Omental fat pad (tissue), 4 donors: ENCODE measurements at places on chromosomes 6 and 20. TPM values are rescaled to one million over a fixed set of nuclear protein-coding genes. Genes with fewer than 3 reads are reported as not detected.

DNA sequence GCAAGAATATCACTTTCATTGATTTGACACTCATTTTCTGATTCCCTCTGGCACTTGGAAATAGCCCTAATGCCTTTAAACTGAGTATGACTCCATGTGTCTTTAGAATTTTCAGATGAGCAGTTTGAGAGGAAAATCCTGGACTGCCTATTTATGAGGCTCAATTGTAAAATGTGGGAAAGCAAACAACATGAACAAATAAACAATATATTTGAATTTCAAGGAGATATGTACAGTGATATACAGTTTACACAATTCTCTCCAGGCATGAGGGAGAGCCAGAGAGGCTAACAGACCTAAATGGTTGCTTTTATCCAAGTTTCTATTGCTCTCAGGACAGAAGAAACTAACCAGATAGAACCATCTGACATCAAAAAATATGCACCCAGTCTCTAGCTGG, 748.2 kb upstream of the NRSN1 start:
- DNase-seq = no peak

- DNase-seq = no peak
These were observed 53.5 kb downstream of the RCAN2 start for GRCh38 chr6:46437671-46438221.

DNA sequence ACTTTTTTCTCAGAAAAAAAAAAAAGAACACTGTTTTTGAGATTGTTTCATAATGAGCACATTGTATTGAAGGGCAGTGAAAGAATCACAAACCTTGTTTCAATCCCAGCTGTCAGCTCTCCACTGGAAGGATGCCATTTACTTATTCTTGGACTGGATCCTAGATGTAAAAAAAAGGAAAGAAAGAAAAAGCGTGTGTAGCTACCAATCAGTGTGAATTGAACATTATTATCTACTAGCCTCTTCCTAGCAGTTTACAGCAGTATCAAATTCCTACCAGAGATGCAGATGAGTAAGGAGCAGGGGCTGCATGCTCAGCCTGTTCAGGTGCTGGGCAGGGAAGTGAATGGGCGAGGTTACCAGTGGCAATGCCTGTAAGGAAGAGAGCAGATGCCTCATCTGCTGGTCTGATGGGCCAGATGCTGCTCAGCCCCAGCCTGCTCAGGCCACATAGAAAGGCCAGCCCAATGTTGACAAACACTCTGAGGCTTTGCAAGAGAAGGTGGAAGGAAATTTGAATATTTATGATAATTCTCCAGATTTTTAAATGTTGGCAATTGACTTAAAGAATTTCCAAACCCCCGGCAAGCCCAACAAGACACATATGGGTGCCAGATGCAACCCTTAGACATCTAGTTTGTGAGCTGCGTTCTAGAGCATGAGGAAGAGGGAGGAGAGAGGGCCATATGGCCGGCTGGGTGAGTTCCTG, 189.5 kb downstream of the IBTK start:
- DNase-seq = no peak

GRCh38 chr6:1916334-1917070, 306.8 kb downstream of the FOXC1 start:
- no peak for DNase-seq

DNA sequence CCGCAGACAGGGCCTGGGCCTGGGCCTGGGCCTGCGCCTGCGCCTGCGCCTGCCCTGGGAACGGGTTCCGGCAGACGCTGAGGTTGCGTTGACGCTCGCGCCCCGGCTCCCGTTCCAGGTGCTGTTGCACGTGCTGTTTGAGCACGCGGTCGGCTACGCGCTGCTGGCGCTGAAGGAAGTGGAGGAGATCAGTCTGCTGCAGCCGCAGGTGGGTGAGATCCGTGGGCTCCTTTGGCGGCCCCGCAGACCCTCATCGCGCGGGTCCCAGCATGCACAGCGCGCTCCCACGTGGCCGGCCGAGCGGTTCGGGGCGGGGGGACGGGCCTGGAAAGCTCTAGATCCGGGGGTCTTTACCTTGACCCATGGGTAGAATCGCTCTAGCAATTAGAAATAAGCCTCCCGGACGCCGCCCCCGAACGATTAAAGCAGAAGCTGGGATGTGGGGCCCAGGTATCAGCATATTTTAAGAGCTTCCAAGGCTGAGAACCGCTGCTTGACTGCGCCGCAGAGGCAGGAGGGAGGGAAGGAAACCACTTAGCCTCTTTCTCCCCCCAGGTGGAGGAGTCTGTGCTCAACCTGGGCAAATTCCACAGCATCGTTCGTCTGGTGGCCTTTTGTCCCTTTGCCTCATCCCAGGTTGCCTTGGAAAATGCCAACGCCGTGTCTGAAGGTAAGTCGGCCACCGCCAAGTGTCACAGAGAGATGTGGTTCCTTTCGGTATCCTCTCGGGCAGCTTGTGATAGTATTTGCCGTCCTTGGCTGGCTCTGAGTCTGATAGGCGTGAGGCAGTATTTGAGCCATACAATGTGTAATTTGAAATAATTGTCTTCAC, 508 bp downstream of the NOP56 start:
- DNase-seq = no peak

- DNase-seq = no peak
These were observed 84.2 kb downstream of the PREP start for GRCh38 chr6:105318660-105319059.

HLA-DQA2 gene
- not detected for total RNA-seq

AIF1 gene
- total RNA-seq = 57.3 TPM

DNA sequence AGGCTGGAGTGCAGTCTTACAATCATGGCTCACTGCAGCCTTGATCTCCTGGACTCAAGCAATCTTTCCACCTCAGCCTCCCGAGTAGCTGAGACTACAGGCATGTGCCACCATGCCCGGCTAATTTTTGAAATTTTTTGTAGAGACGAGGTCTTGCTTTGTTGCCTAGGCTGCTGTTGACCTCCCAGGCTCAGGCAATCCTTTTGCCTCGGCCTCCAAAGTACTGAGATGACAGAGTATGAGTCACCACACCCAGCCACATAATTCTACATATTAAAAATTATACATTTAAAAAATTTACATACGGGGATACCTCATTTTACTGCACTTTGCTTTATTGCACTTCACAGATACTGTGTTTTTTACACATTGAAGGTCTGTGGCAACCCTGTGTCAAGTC, 115.1 kb downstream of the MAN1A1 start:
- DNase-seq = no peak

DNA sequence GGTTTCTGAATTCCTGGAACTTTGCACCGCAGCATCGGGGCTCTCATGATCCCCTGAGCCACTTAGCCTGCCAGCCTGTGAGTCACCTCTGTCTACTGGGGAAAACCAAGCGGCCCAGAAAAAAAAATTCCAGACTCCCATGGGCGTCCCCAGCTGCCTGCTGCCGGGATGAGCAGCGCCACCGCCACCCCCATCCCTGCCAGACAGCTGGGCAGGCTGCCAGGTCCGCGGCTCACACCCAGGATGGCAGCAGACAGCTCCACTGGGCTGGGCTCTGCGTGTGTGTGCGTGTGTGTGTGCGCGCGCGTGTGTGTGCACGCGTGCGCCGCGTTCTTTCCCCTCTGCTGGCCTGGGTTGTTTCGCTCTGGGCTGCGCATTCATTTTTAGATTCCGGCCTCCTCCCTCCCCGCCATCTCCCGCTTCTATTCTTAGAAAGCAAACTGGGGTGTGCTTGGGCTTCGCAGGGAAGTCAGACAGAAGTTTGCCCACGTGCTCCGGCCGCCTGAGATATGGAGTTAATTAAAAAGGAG, 38.9 kb upstream of the PMEPA1 start:
- peak; percentile 84 for DNase-seq

CRISP3 gene
- total RNA-seq = not detected

LY6G6F gene
- not detected for total RNA-seq

GRCh38 chr6:23879816-23880215, 246.2 kb upstream of the NRSN1 start:
- DNase-seq = no peak

- no peak for DNase-seq
These were observed 183.3 kb downstream of the ARID1B start for GRCh38 chr6:156960525-156960924.

- no peak for DNase-seq
These were observed 1.5 kb downstream of the TAF4 start for GRCh38 chr20:62063981-62064769.

HLA-DPB1 gene
- 100 TPM for total RNA-seq

PDE10A gene
- total RNA-seq = 9.1 TPM

CCND3 gene
- 186 TPM for total RNA-seq

TRIM40 gene
- total RNA-seq = not detected

ADAM33 gene
- 27.3 TPM for total RNA-seq

DDR1 gene
- 39.1 TPM for total RNA-seq

GRCh38 chr20:17807651-17808050, 107.9 kb downstream of the BANF2 start:
- no peak for DNase-seq

DNA sequence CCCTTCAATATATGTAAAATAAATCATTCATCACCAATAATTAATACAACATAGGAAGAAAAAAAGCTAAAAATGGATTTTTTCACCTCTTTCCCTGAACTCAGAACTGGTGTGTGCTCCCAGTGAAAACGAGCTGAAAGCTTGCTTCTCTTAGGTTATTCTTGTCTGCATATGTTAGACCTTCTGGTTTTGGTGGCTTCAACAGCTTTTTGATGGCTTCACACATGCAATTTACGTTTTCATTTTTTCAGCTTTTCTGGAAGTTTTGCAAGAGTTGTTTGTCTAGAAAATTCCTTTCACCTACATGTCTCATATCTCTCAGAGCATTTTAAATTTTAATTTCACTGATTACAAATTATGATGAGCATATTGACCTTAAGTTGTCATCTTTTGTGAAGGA, 86.9 kb upstream of the PTCHD4 start:
- no peak for DNase-seq

GRCh38 chr6:133460101-133460500, 218.9 kb downstream of the EYA4 start:
- no peak for DNase-seq

- DNase-seq = no peak
These were observed 35.1 kb upstream of the FAM83C start for GRCh38 chr20:35327074-35327976.

FKBP1A gene
- 275 TPM for total RNA-seq

- no peak for DNase-seq
These were observed 44.1 kb downstream of the PREX1 start for GRCh38 chr20:48783533-48784272.

HMGCLL1 gene
- 0.82 TPM for total RNA-seq

GRCh38 chr20:34824806-34825529, 483 bp downstream of the NCOA6 start:
- no peak for DNase-seq

DNA sequence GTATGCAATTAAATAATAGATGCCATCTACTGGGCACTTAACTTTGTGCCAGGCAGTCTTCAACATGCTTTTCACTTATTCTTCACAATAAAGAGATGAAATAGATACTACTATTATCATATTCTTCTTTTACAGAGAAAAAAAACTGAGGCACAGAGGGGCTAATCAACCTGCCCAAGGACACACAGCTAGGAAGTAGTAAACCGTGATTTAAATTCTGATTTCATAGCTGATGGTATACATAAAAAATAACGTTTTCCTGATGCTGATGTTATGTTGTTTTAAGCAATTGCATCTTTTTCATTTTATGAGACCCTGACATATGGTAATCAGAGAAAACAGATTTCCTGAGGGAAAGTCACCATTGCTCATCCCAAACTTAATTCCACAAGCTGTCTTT, 45.1 kb upstream of the ATXN1 start:
- DNase-seq = no peak

- DNase-seq = no peak
These were observed 111.9 kb downstream of the EYA4 start for GRCh38 chr6:133353061-133353460.

TCF15 gene
- total RNA-seq = 13.2 TPM

DNA sequence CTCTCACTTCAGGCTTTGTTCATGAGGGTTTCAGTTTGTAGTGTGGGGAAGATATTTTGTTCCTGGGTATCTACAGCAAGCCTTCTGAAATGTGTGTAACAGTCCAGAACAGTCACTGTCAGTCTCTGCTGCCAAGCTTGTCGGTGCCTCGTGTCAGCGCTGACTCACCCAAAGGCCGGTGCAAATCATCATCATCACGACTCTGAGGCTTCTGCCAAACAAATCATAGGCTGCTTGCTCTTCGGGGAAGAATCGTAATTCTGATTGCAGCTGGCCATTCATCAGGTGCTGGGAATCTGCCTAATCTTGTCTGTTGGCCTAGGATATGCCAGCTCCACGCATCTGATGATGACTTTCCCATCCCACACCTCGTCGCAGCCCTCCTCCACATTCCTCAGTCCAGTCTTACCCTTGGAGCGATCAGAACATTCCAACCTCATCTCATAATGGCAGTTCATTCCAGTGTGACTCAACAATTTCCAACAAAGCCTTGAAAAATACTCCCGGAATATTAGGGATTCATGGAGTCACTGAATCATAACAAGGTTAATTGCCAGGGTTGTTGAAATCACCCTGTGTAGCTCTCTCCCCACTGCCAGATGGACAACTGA, 40.9 kb downstream of the ALDH8A1 start:
- DNase-seq = peak; percentile 61

ACSS1 gene
- 15.9 TPM for total RNA-seq

ZNF831 gene
- 2.1 TPM for total RNA-seq

GRCh38 chr6:104940238-104940892, 16.5 kb upstream of the LIN28B start:
- DNase-seq = no peak

GRCh38 chr6:117534974-117535373, 52.5 kb downstream of the DCBLD1 start:
- DNase-seq = no peak

- no peak for DNase-seq
These were observed 130.4 kb upstream of the AKAP12 start for GRCh38 chr6:151109361-151109760.

LAMA4 gene
- 459 TPM for total RNA-seq

DNA sequence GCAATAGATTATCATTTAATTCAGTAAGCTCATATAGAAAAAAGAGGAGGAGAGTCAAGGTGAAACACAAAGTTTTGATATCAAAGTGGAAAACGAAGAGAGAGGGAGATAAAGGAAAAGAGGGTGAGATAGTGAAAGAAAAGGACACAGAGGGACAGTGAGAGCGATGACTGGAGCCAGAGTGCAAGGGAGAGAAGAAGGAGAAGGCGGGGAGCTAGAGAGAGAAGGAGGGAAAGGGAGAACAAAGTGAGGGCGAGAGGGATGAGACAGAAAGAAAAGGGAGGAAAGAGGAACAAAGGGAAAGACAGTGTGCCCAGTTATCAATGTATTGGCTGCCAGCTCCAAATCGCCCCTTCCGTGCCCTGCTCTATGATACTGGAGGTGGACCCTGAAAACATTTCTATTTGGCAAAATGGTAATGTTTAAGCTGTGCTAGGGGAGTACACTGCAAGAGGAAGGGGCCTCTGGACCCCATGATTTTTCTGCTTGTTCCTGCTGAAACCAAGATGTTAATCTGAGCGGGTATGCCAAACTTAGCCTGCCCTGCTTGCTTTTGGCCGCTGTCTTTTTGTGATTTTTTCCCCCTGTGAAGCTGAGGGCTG, 27.8 kb downstream of the GPX5 start:
- no peak for DNase-seq

- DNase-seq = no peak
These were observed 260.3 kb upstream of the MAN1A1 start for GRCh38 chr6:119609865-119610264.

HTR1E gene
- total RNA-seq = not detected

GRCh38 chr6:108581237-108581931, 20.7 kb downstream of the FOXO3 start:
- DNase-seq = no peak
